Adrenal gland (tissue), 19 donors: ENCODE measurements at places on chromosomes 5 and 9. TPM values are rescaled to one million over a fixed set of nuclear protein-coding genes. Genes with fewer than 3 reads are reported as not detected.

Gene ACO1
- 115 TPM for total RNA-seq

Gene GARNL3
- total RNA-seq = 39.3 TPM

Gene KCNIP1
- not detected for total RNA-seq

Gene TLE1
- total RNA-seq = 45.2 TPM

DNA sequence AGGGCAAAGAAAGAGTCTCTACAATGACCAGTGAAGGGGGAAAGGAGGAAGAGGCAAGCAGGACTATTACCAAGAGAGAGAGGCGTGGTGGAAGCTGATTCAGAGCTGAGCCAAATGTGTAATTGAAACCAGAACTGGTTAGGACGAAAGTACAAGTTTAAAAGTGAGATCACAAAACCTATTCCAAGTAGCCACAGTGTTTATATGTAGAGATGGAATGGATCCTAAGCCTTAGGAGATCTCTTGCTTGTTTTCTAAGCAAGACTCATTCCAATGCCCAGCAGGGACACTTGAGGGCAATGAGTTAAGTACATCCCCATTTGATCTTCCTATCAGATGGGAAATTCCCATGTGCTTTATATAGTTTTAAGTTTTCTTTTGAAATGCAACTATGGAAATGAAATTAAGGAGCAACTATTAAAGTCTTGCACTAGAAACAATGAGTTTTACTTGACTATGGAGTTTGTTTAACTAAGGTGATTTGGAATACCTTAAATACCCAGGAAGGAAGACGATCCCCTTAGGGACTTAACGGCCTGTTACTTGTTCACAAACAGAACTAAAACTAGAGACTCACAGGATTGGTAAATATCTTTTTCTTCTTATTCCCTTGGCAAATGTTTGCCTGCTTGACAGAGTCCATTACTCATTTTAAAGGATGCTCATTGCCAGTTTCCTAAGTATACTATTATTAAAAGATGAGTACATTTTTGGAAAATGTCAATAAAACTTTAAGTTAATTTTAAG lies 51.1 kb upstream of the SNX2 start:
- no peaks in the 10 kb centered on the region for H3K27me3 ChIP-seq
- no peak for DNase-seq
- H3K27ac ChIP-seq = no peak overlapping the region
- no peak overlapping the region for H3K4me3 ChIP-seq
- no peaks in the 10 kb centered on the region for H3K36me3 ChIP-seq
- no peaks in the 10 kb centered on the region for H3K4me1 ChIP-seq

- H3K27me3 ChIP-seq = no peaks in the 10 kb centered on the region
- no peak for DNase-seq
- no peaks in the 10 kb centered on the region for H3K36me3 ChIP-seq
Measured at GRCh38 chr5:117098094-117098493, 523.5 kb upstream of the SEMA6A start.

- H3K4me3 ChIP-seq = no peak overlapping the region
- no peak overlapping the region for H3K27ac ChIP-seq
- peaks cover 1% of the 10 kb centered on the region for H3K36me3 ChIP-seq
- no peak for DNase-seq
- H3K4me1 ChIP-seq = no peaks in the 10 kb centered on the region
Measured at GRCh38 chr5:141663506-141663905, 12.3 kb upstream of the FCHSD1 start.

DNA sequence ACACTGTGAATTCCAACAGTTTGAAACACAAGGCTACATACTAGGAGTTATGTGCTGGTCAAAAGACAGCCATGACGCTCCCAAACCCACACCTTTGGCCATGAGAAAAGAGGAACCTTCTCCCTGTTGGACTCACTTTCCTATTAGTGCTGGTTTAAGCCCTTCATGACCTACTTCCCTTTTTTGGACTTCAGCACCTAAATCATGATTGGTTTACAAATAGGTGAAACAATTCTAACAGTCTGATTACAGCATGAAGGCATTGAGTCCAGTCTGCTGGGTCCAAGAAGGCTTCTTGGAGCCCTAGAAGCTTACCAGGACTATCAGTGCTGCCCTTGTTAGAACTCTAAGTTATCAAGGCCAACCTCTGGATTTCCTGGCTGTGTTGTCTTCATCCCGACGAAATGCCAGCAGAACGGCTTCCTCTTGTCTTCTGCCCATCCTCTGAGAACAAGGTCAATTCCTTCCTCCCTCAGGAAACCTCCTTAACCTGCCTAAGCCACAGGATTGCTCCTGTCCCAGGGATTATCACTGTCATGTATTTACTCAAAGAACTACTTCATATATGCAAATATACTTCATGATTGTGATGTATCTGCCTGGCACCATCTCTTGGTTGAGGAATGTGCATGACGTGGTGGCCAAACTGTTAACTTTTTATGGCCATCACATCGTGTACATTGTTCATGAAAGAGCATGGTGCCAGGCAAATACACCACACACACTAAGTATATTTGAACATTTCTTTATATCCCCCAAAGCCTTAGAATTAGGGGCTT lies 83.6 kb downstream of the ANKH start:
- no peak overlapping the region for H3K4me3 ChIP-seq
- no peaks in the 10 kb centered on the region for H3K36me3 ChIP-seq
- H3K4me1 ChIP-seq = peaks cover 6% of the 10 kb centered on the region
- no peak for DNase-seq
- no peaks in the 10 kb centered on the region for H3K27me3 ChIP-seq

- H3K27me3 ChIP-seq = no peaks in the 10 kb centered on the region
- H3K27ac ChIP-seq = no peak overlapping the region
- H3K4me3 ChIP-seq = no peak overlapping the region
- H3K36me3 ChIP-seq = peaks cover 9% of the 10 kb centered on the region
Measured at GRCh38 chr5:109718632-109719031, 28.9 kb downstream of the MAN2A1 start.
